ENCODE measurements at places on chromosomes 6 and 20.

DNA sequence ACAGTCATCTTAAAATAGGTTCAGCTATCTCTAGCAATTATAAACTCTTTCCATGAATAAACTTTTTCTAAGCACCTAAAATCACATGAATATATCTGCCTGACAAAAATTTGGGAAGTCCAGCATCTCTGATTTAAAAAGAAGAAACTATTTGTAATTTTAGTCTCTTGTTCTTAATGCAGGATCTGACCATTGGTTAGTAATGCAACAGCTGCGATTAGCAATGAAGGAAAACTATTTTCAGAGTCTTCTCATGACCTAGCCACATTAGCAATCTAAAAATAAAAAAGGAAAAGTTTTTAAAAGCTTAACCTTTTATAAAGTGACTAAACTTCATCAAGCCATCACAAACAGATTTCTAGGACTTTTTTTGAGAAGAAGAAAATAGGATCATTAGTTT lies 97.5 kb downstream of the PTPRK start:
- no peak for DNase-seq

- no peak for DNase-seq
Measured at GRCh38 chr20:11331096-11331495, 586.6 kb upstream of the BTBD3 start.

GRCh38 chr20:23403751-23404150 lies 17.5 kb downstream of the NAPB start:
- no peak for DNase-seq

- no peak for DNase-seq
Measured at GRCh38 chr6:24607310-24608105, 38.5 kb downstream of the KIAA0319 start.

GRCh38 chr6:118668761-118669385 lies 17.5 kb upstream of the CEP85L start:
- DNase-seq = no peak

DNA sequence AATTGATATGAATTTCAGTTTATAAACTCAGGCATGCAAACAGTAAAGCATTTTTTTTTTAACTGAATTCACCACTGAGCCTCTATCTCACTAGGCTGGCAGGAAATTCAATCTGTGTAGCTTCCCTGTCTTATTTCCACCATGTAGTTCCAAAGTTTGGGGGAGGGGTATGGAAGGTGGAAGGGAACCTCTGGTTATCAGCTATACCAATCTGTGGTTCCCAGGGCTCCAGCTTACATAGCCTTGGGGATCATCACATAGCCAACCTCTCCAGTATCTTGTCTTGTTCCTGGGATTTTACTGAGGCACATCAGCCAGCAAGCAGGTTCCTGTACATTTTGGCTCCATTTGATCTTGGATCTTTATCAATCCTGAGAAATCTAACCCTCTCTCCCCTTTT lies 15.6 kb downstream of the RAD21L1 start:
- no peak for DNase-seq

GRCh38 chr6:90365002-90365401 lies 68.4 kb upstream of the BACH2 start:
- no peak for DNase-seq

DNA sequence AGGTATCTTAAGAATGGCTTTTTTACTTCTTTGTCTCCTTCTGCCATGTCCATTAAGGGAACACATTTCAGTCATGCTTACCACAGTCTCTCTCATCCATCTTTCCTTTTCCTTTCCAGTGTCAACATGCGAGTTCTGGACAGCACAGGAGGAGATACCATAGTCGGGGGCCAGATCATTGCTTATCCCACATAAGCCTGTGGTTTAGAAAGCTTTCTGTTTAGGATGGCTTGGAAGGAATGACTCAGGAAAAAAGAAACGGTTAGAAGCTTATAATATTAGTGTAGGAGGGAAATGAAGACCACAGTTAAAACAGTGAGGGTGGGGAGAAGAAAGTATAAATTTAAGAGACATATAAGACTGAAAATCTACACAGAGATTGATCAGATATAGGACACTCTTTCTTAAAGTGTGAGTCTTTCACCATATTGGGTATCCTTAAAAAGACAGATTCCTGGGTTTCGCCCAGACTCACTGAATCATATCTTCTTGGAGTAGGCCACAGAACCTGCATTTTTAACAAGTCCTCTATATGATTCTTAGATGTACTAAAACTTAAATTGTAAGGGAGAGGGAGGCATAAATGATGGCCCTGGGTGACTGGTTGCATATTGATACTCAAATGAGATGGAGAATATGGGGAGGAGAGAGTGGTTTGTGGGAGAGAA lies 36.1 kb downstream of the DSE start:
- DNase-seq = no peak

DNA sequence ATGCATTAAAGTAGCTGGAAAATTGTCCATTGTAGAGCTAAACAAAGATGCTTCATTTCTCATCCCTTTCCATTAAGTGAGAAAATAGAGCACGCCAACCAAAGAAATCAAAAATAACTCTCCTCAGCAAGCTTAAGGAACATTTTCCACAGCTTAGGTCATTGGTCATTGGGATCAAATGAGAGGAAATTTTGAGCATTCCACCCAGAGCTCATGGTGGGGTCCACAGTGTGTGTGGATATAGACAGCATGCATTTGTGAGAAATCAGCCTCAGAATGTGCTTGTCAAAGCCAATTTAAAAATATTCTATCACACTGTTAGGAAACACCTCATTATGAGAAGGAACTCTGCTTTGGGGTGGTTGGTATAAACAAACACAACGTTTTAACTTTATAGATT lies 97.2 kb downstream of the HDGFL1 start:
- no peak for DNase-seq

DNA sequence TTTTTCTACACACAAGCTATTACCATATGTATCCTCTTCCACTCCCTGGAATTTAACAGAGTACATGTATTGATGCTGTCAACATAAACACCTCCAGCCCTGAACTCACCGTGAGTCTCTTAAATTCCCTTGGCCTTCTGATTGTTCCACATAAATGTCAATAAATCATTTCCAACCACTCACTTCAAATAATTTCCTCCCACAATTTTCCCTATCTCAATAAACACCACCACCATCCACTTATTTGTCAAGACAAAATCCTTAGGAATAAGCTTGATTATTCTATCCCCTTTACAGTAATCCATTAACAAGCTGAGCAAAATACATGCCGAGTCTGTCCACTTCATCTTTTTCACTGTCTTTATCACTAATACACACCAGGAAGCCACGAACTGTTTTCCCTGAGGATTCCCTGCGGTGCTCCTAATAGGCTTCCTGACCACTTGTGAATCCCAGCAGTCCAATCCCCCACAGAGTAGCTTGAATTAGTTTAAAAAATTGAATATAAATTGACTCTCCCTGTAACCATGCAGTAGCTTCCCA lies 19.2 kb downstream of the HLA-DRB1 start:
- DNase-seq = no peak

DNA sequence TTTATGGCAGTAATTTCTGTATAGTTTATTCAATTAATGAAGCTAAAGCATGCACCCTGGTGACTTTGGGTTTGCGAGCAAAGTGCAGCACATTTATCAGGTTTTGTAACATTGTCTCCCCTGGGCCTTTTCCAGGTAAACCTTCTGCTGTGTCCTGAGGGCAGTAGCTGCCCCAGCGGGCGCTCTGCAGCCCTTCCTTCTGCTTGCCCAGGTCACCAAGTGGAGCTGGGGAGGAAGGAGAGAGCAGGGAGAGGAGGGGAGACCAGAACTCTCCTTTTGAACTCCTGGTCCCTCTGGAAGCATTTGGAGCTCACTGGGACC lies 145.6 kb downstream of the DLL1 start:
- no peak for DNase-seq

DNA sequence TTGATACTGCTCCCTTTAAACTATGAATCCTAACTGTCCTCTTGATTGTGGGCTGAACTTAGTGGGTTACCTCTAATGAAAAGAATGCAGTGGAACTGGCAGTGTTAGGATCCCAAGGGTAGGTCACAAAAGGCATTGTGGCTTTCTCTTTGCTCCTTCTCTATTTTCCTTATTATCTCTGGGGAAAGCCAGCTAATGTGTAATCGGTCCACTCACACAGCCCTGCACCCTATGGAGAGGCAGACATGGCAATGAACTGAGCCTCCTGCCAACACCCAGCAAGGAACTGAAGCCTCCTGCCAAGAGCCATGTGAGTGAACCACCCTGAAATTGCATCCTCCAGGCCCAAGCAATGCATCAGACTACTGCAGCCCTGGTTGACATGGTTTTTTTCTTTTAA lies 24.6 kb upstream of the ZNF133 start:
- DNase-seq = no peak

DNA sequence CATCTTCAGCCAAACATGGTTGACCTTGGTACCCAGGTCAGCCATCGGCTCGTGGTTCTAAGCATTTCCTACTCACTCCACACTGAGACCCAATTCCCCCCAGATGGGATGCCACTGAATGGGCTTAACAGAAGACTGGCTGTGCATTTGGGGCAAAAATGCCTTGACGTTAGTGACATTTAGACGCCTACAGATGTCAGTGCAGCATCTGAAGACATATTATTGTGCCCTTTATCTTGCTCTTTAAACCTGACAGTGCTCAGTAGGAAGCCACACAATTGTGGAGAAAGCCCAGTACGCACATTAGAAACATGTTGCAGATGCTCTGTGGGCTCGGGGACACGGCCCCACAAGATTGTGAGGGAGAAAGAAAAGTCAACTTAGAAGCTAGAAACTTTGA lies 414.7 kb downstream of the PTPRT start:
- DNase-seq = no peak

- no peak for DNase-seq
Measured at GRCh38 chr20:54642864-54643667, 167.7 kb downstream of the DOK5 start.

All from stimulated activated CD8-positive, alpha-beta memory T cell treated with anti-CD3 and anti-CD28 coated beads, Interleukin-4, amount 100 ng/mL, for 1 hour (primary cell).